ENCODE measurements at places on chromosomes 7 and 10. TPM values are rescaled to one million over a fixed set of nuclear protein-coding genes. Genes with fewer than 3 reads are reported as not detected.

GRCh38 chr7:90473814-90474213 is 4.4 kb downstream of the PTTG1IP2 start:
- H3K36me3 ChIP-seq, result no peaks in the 10 kb centered on the region
- no peak overlapping the region for H3K4me3 ChIP-seq
- no peaks in the 10 kb centered on the region for H3K27me3 ChIP-seq
- H3K27ac ChIP-seq, result no peak overlapping the region

Gene EPO
- total RNA-seq, result not detected

Gene DGKI
- 1.2 TPM for total RNA-seq

Gene CAMK1D
- total RNA-seq, result 12.8 TPM

Gene TNRC18
- total RNA-seq, result 79.8 TPM
